Stimulated activated CD4-positive, alpha-beta T cell treated with anti-CD3 and anti-CD28 coated beads, Interleukin-1b, Interleukin-23, amount 100 ng/mL, for 1 hour (primary cell): ENCODE measurements at places on chromosomes 1 and 21.

DNA sequence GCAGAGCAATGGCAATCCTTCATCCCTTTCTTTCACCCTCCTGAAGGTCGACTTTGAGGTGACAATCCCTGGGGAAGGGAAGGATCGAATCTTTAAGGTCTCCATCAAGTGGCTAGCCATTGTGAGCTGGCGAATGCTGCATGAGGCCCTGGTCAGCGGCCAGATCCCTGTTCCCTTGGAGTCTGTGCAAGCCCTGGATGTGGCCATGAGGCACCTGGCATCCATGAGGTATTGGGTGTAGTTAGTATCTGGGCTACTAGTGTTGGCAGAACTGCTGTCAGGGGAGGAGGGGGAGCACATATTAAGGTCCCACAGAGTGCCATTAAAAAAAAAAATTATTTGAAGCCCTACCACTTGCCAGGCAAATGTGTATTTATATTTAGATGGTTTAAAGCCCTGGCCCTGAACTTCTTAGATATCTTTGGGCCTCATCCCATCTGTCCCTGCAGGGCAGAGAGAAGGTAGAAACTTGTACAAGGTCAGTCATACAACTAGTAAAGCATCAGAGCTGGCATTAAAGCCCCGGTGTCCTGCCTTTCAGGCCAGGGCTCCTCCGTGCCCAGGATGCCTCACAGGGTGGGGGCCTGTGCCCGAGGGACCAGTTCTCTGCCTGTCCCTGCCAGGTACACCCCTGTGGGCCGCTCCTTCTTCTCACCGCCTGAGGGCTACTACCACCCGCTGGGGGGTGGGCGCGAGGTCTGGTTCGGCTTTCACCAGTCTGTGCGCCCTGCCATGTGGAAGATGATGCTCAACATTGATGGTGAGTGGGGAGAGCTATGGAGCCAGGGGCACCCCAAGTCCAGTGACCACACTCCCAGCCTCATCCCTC lies 10.3 kb downstream of the AGO1 start:
- no peak for DNase-seq

DNA sequence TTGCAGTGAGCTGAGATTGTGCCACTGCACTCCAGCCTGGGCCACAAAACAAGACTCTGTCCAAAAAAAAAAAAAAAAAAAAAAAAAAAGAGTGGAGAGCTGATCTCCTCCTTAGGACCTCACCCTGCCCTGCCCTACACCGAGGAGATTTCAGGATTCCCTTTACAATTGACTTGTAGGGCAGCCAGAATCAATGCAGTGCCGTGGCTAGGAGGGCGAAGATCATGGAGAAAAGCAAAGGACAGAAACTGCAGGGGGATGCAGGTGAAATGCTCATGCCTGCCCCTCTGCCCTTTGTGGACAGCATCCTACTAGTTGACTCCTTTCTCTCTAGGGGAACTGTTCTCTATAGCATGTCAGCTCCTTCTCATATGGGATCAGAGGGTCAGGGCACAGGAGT lies 9.6 kb downstream of the FHAD1 start:
- no peak for DNase-seq

GRCh38 chr1:212161231-212161781 lies 123.9 kb upstream of the PPP2R5A start:
- DNase-seq: no peak

GRCh38 chr1:174913225-174913903 lies 86.4 kb upstream of the CACYBP start:
- DNase-seq: no peak

DNA sequence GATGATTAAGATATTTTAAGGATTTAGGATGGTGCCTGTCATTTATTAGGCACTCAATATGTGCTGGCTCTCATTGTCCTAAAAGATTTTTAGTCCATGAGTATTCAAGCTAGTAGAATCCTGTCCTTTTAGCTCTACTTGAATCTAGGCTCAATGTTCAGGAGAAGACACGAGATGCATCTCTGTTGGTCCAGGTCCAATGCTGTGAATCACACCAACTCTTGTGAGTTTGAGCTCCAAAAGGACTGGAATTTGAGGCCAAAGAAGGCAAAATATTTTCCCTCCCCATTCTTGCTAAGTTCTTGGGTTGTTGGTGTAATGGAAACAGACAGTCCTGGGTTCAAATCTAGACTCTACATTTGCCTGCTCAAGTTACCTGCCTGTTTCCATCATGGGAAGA lies 1.4 kb upstream of the PODN start:
- DNase-seq: no peak
